ENCODE measurements at places on chromosomes 3 and 15.

- DNase-seq: no peak
Measured at GRCh38 chr15:67601073-67601472, 58.6 kb downstream of the MAP2K5 start.

- no peak for DNase-seq
Measured at GRCh38 chr15:60235951-60236710, 161.7 kb downstream of the ANXA2 start.

GRCh38 chr15:77836121-77836692 is 203.5 kb upstream of the LINGO1 start:
- DNase-seq: no peak

- DNase-seq: no peak
Measured at GRCh38 chr3:89300526-89300925, 193.1 kb downstream of the EPHA3 start.

GRCh38 chr15:68808770-68809169 is 11.9 kb downstream of the ANP32A start:
- no peak for DNase-seq

DNA sequence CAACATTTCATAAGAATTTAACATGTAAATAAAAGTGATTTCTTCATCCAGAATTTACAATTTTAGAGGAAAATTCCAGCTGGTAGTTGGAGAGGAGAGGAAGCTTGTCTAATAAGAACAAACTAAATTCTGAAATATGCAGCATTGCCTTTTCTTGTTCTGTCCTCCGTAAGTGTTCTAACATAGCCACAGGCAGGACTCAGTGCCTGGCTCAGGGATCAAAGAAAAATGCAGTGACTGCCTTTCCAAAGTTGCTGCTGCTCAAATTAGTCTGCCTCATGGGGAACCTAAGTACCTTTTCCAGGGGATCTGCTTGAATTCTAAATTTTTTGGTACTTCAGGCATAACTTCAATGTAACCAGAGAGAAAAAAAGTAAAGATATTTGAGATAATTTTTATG is 713.0 kb upstream of the CADM2 start:
- DNase-seq: no peak

- DNase-seq: no peak
Measured at GRCh38 chr3:60932170-60932569, 319.1 kb downstream of the FHIT start.

DNA sequence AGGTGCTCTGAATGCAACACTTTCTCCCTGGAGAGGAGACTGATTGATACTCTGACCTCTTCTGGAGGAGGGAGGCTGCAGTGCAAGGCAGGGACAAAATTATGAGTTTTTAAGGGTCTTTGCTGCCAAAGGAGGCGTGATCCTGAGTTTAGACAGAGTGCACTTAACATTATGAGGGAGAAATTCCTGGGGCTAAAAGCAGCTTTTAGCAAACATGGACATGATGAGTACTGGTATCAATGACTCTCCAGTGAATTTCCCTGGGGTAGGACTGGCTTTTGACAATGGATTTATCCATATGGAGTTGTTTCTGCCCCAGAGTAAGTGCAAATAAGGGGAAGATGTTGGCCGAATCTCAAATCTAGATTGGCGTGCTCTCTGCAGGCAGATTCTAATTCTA is 133.1 kb downstream of the THSD4 start:
- DNase-seq: no peak

All from NCI-H1436 treated with DMSO at 0.1 percent for 48 hours (cell line).